Activated T-cell treated with anti-CD3 and anti-CD28 coated beads for 48 hours (primary cell): ENCODE measurements at places on chromosomes 16 and 17.

DNA sequence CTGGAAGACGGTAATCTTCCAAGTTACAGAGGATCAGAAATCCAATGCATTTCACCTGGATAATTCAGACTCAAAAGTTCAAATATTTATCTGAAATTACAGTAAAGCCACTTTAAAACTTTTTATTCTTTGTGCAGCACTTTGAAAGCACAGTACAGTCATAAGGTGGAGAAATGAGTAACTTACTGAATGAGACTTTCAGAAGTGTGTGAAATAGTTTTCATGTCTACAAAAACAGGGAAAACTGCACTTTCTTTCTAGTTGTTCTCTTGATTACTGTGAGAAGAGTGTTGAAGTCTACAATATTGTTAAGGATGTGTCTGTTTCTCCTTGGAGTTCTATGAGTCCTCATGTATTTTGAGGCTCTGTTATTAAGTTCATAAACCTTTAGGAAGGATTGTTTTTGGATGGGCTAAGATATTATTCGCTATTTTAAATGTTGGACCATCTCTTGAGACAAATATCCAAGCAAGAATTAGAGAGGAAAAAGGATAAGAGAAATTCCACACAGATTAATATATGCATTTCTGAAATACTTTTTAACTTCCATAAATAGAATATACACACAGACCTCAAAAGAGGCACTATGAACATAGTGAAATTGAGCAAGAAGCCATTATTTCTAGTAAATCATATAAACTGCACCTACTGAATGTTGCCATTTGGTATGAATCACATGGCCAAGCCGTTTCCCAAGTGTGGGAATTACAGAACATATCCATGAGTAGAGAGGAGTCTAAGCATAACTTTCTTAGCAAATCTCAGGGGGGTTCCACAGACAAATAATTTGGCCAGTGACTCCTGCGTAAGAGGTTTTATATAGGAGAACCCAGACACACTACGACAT lies 83.6 kb upstream of the PLEKHM1 start:
- no peak for DNase-seq

- DNase-seq = no peak
These were observed 129.1 kb downstream of the STX8 start for GRCh38 chr17:9446528-9446927.

DNA sequence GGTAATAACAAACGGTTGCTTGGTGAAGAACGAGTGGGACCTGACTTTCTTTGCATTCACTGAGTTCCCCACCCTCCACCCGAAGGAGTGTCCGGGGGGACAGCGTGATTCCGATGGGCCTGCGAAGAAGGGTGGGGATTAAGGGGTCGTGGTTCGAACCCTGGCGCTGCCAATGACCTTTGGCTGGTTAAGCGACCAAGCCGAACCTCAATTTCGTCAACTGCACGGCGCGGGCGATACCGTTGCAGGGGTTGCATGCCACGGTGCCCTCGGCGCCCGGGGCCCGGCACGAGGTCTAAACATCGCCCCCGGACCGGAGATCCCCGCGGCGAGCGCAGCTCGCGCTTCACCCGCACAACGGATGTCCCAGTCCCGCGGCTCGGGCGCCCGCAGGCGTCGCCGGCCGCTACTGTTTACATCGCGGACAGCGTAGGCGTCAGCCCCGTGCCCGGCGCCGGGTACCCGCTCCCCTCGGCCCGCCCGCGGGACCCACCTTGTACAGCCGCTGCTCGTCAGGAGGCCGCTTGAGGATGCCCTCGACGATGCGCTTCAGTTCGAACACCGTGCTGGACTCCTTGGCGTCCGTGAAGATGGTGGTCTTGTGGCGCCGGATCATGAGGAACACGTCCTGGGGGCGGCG lies 460 bp downstream of the ELOB start:
- peak; percentile 38 for DNase-seq

- no peak for DNase-seq
These were observed 13.9 kb downstream of the CD300A start for GRCh38 chr17:74480290-74480689.

DNA sequence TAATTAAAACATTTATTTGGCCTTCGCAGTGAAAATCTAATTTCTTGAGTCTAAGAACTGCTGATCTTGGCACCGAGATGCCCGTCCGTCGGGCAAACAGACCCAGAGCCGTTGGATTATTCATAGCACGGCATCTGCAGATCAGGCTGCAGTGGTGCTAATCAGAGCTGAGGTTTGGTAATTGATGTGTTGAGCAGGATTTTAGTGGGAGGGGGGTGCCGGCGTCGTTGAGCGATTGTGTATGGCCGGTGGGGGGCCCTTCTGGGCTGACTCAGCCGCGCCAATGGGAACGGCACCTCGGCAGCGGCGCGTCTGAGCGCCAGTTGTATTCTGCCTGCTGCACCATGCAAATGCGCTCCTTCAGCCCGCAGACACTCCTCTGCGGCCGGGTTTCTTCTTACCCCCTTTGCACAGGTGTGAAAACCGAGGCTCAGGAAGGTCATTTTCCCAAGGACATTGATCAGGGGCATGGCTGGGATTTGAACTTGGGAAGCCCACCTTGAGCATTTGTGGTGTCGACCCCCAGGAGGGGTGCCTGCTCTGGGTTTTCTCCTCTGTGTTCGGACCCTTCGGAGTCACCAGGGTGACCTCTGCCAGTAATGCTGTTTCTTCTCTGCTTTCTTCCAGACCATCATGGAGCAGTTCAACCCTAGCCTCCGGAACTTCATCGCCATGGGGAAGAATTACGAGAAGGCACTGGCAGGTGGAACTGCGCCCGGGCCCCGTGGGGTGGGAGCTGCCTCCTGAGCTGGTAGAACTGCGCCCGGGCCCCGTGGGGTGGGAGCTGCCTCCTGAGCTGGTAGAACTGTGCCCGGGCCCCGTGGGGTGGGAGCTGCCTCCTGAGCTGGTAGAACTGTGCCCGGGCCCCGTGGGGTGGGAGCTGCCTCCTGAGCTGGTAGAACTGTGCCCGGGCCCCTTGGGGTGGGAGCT lies 18.4 kb downstream of the BAIAP2 start:
- no peak for DNase-seq

DNA sequence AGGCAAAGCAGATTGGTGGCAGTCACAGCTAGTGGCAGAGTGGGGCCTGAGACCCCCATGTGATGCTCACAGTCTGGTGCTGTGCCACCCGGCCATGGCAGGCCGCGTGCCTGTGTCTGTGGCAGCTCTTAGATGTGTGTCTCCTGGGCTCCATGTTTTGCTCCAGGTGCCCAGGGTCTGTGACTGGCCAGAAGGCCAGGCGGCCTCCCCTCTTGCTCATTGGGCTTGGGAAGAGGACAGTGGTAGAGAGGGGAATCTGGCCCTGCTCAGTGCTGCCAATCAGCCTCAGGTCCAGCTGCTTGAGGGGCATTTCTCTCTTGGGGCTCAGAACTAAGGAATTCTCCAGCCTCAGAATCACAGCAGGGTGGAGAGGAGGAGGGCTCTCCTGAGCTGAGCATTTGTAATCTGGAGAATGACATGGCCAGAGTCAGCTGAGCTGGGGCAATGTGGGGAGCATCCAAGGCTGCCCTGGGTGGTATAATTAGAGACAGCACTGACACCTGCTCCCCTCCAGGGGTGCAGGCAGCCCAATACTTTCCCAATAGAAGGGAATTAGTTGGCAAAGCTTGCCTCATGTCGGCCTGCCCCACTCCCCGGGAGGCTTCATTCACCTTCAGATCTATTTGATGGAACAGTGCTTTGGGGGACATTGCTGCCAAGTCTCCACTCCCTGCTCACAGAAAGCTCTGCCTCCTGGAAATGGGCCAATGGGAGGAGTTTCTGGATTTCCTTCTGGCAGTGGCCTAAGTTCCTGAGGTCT lies 2.7 kb upstream of the LASP1NB start:
- no peak for DNase-seq

DNA sequence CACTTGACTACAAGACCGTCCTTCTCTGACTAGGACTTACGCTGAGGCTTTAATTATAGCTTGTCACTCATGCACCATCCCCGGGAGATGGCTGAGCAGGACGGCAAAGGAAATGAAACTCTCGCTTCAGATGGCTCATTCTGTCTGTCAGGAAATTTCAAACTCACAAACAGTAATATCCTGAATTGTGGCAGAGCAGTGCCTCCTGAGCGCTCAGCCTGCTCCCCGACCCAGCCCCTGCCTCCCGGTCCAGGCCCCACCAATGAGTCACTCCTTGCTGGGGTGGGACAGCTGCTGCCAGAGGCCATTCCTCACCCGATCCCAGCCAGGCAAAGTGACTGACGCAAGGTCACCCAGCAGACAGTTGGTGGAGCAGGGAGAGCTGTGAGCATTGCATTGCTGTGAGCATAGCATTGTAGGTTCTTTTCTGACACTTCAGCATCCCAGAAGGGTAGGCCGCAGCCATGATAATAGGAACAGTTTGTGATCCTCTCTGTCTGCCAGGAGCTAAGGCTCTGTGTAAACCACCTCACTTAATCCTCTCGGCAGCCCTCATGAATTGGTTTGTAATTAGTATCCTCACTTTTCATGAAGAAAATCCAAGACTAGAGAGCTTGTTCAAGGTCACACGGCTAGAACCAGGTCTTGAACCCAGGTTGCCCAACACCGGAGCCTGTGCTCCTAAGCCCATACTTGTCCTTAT lies 20.9 kb downstream of the CCDC182 start:
- no peak for DNase-seq

DNA sequence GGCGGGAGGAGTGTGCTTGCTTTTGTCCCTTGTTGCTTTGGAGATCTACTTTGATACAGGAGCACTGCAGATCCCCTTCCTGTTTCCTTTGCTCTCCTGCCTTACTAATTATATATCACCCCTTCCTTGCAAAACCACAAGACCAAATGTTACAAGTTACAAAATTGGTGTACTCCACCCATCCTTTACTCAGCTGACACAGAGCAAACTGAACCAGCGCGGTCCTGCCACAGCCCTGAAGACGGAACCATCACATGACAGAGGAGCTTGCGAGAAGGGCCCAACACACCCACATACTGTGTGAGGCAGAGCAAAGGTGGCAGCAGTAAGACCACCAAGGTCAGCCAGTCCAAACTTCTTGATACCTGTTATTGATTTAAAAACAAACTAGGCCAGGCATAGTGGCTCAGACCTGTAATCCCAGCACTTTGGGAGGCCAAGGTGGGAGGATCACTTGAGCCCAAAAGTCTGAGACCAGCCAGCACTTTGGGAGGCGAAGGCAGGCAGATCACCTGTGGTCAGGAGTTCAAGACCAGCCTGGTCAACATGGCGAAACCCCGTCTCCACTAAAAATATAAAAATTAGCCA lies 33.2 kb downstream of the CYTH1 start:
- DNase-seq = peak; percentile 66

DNA sequence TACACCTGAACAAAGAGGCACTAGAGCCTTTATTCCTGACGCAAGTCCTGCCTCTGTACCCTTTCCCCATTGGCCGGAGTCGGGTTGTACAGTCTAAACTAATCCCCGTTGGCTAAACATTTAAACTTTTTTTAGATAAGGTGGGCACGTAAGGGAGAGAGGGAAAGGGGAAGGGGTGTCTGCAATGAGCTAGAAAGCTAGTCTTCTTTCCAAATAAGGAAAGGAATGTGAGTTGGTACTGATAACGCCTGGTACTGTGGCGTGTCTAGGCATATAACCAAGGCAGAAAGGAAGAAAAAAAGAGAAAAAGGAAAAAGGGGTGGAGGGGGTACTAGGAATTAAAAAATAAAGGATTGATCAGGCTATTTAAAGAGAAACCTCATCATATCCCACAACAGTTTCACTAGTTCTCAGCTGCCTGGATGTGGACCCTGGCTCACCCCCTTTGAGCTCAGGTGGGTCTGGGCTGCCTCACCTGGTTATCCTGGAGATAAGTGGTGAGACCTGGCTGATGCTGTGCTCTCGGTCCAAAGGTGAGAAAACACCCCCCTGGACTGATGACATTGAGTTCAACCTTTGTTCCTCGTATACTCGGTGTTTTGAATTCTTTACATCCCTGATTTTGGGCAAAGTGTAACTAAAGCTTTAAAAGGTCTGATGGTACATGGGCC lies 90.9 kb upstream of the EEF2KMT start:
- no peak for DNase-seq

GRCh38 chr17:77597418-77598240 lies 360.9 kb upstream of the TNRC6C start:
- no peak for DNase-seq

DNA sequence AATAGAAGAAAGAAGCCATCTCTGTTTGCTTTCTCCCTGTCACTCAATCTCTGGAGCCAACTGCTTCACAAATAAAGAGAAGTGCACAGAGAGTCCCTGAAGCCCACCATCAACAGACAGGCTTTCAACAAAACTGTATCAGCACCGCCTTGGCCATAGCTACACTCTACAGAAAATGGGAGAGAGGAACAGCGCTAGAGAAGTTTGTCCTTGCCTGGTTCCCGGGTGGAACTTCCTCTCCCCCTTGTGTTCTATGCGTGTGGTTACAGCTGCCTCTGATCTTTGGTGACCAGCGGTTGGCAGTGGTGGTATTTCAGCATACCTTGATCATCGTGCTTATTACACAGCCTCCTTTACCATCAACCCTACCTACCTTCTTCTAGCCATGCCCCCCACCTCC lies 91.4 kb upstream of the CCL2 start:
- no peak for DNase-seq

DNA sequence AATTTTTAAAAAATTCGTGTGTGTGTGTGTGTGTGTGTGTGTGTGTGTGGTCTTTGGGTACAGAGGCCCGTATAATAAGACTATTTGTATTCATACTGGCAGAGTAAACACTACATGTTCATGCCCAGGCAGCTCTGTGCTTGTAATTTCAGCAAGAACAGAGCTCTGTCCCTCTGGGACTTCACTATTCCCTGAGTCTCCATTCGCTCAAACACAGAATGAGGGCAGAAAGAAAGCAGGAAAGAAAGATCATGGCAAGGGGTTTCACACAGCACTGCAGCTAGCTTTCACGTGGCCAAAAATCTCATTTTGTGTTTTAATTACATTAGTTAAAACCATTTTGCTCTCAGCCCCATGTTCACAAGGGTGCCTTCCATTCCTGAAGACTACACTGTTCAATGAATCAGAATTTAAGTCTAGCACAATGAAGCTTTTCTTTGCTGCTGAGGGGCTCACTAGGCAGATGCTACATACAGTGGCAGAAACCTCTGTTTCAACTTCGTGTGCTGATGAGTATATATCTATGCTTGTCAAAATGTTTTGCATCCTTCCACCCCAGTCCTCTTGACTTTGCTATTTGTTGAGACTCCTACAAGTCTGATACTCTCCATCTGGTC lies 198.4 kb upstream of the C17orf78 start:
- DNase-seq = no peak

- DNase-seq = no peak
These were observed 2.3 kb downstream of the ADORA2B start for GRCh38 chr17:15947271-15947670.

DNA sequence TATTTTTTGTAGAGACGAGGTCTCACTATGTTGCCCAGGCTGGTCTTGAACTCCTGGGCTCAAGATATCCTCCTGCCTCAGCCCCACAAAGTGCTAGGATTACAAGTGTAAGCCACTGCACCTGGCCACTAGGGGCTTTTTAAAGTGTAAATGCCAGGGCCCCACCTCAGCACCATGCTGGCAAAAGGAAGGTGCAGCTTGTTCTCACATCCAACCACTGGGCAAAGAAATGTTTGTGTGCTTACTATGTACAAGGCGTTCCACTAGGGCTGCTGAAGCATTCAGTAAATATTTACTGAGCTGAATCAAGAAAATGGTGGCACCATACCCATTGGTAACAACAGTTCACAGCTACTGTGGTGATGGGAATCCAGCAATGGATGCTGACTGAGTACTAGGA lies 22.6 kb downstream of the COG1 start:
- no peak for DNase-seq

GRCh38 chr17:27808628-27809027 lies 8.3 kb upstream of the NOS2 start:
- DNase-seq = no peak

GRCh38 chr16:27322858-27323780 lies 9.3 kb downstream of the IL4R start:
- DNase-seq = no peak

- no peak for DNase-seq
These were observed 8.1 kb downstream of the MPO start for GRCh38 chr17:58272367-58273280.
